ENCODE measurements at places on chromosomes 4 and X. TPM values are rescaled to one million over a fixed set of nuclear protein-coding genes. Genes with fewer than 3 reads are reported as not detected.

- no peaks in the 10 kb centered on the region for H3K27me3 ChIP-seq
- no peak overlapping the region for H3K4me3 ChIP-seq
- H3K27ac ChIP-seq, result no peak overlapping the region
- DNase-seq, result no peak
- H3K4me1 ChIP-seq, result no peaks in the 10 kb centered on the region
These were observed 55.4 kb downstream of the CLCN3 start for GRCh38 chr4:169675825-169676224.

DNA sequence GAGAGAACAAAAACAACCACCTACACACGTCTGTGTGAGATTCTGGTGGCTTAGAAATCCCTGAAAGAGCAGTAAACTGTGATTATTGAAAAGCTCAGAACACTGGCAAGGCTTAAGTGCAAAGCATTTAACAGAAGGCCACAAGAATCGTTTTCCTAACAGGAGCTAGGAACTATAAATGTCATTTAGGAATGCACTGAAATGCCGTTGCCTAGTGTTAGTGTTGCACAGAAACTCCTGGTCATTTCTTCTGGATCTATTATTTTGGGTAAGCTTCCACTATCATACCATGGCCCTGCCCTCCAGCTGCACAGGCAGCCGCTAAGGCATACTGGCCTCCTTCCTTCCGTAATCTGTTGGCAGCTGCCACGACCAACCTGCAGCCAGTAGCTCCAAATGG is 923.2 kb downstream of the NLGN4X start:
- DNase-seq, result no peak
- no peaks in the 10 kb centered on the region for H3K27me3 ChIP-seq
- no peaks in the 10 kb centered on the region for H3K4me1 ChIP-seq
- H3K27ac ChIP-seq, result no peak overlapping the region

DNA sequence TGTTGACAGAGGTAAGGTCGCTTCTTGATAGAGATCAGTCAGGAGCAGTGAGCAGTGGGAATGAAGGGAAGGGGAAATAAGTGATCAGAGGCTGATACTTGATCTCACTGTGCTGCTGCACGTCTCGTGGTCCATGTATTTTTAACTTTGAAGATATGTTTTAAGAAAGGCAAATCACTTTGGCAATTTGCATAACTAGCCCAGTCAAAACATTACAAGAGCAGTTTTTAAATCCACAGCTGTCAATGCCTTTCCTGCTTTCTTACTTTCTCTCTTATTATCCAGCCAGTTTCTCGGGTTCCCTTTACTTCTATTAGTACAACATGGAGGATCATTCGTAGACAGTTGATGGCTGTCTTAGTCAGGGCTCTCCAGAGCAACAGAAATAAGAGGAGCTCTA is 472.8 kb downstream of the TMA16 start:
- no peaks in the 10 kb centered on the region for H3K36me3 ChIP-seq
- no peak for DNase-seq
- H3K4me3 ChIP-seq, result no peak overlapping the region
- no peaks in the 10 kb centered on the region for H3K27me3 ChIP-seq
- no peaks in the 10 kb centered on the region for H3K4me1 ChIP-seq

GRCh38 chr4:60485276-60485675 is 714.9 kb upstream of the ADGRL3 start:
- H3K27me3 ChIP-seq, result no peaks in the 10 kb centered on the region
- H3K4me1 ChIP-seq, result no peaks in the 10 kb centered on the region
- H3K4me3 ChIP-seq, result no peak overlapping the region
- H3K27ac ChIP-seq, result no peak overlapping the region
- no peak for DNase-seq

DNA sequence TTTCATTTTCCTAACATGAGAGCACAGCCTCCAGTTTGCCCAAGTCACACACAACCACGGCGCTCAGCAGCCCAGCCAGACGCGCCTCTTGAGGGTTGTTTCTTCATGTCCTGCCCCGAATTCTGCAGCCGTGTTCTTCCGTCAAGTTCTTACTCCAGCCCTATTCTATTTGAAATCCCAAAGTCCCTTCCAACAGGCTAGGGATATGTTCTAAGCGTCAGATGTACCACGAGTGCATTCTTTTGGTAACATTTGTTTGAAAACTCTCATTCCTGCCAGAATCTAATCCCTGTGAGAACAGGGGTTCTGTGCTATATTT is 23.1 kb downstream of the ACSL1 start:
- no peak overlapping the region for H3K4me3 ChIP-seq
- no peak for DNase-seq
- no peak overlapping the region for H3K27ac ChIP-seq
- H3K36me3 ChIP-seq, result no peaks in the 10 kb centered on the region
- peaks cover 32% of the 10 kb centered on the region for H3K4me1 ChIP-seq
- no peaks in the 10 kb centered on the region for H3K27me3 ChIP-seq

DNA sequence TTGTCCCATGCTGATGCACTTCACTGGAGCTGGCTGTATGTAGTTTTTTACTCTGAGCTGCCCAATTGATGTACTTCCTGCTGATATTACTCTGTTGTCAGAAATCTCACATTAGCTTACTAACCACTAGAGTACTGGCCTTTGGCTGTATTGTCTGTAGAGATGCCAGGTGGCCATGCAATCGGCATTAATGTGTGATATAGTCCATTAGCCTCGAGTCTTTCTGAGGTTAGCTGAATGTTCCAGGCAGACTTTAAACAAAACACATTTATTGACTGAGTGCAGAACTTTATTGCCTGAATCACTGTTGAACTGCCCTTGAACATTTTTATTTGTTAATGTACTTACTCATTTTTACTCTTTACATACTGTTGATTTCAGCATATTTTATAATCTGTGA is 335.2 kb downstream of the PCDH10 start:
- H3K27me3 ChIP-seq, result no peaks in the 10 kb centered on the region
- H3K27ac ChIP-seq, result no peak overlapping the region
- no peak for DNase-seq

GRCh38 chr4:33739884-33740632 is 2504.3 kb downstream of the ARAP2 start:
- H3K4me1 ChIP-seq, result no peaks in the 10 kb centered on the region
- no peak for DNase-seq

DNA sequence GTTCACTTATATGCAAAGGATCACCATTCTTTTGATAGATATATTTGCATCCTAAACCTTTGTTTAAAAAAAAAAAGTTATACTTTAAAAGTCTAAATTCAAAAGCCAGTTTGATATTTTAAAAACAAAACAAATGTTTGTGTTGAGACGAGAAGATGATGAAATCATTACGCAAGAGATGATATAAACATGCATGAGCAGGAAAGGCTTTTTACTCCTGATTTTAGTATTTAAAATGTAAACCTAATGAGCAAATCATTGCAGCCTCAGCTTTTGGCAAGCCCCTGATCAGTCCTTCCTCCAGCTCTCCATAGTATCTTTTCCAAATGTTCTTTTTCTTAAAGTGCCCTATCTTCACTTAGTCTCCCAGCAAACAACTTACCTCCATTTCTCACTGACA is 115.6 kb downstream of the ARAP2 start:
- H3K36me3 ChIP-seq, result no peaks in the 10 kb centered on the region
- H3K27me3 ChIP-seq, result no peaks in the 10 kb centered on the region
- H3K4me1 ChIP-seq, result no peaks in the 10 kb centered on the region
- no peak overlapping the region for H3K27ac ChIP-seq
- no peak for DNase-seq

DNA sequence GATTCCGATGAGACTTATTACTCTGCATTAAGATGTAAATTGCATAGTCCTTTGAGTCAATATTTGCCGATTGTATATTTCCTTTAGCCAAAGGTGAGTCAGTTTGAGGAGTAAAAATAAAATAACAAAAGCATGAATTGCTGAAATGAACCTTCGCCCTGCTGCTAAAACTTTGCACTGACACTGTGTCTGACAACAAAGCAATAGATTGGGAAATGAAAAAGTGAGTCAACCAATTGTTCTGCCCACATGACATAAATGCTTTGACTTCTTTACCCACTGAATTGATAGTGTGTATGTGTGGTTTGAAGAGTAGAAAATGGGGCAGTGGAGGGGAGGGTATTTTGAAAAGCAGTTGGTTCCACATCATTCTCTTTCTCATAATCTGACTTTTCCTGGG is 88.4 kb upstream of the AFF2 start:
- no peak overlapping the region for H3K4me3 ChIP-seq
- H3K27me3 ChIP-seq, result no peaks in the 10 kb centered on the region
- no peaks in the 10 kb centered on the region for H3K4me1 ChIP-seq

DNA sequence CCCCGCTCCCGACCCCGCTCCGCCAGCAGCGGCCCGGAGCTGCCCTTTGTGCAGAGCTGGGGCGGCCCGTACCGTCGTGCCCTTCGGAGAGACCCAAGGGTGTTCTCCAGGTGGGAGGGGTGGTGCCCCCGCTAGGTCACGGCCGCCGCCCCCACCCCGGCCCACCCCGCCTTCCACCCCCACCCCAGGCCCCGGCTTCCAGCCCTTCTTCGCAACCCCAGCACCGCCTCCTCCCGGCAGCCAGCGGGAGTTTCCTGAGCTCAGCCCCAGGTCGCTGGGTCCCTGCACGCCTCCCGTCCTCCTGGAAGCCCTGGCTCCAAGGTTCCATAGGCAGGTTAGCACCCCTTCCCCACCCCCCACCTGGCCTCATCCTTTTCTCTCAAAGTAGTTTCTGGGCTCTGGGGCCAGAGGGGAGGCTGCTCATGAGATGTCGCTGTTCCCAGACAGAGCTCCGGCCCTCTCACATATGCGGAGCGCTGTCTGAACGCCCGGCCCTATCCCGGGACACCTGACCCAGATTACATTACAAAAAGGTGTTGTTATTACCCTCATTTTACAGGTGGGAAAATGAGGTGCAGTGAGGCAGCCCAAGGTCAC is 25.2 kb upstream of the FGFR3 start:
- no peak overlapping the region for H3K27ac ChIP-seq
- no peak for DNase-seq
- H3K4me1 ChIP-seq, result peaks cover 23% of the 10 kb centered on the region
- H3K27me3 ChIP-seq, result peaks cover 46% of the 10 kb centered on the region
- peak overlapping the region; percentile 38 for H3K4me3 ChIP-seq
- H3K36me3 ChIP-seq, result no peaks in the 10 kb centered on the region

GRCh38 chr4:147808447-147808846 is 76.6 kb downstream of the ARHGAP10 start:
- no peaks in the 10 kb centered on the region for H3K36me3 ChIP-seq
- no peak overlapping the region for H3K4me3 ChIP-seq
- no peak for DNase-seq
- H3K4me1 ChIP-seq, result no peaks in the 10 kb centered on the region
- H3K27me3 ChIP-seq, result no peaks in the 10 kb centered on the region
- no peak overlapping the region for H3K27ac ChIP-seq

DNA sequence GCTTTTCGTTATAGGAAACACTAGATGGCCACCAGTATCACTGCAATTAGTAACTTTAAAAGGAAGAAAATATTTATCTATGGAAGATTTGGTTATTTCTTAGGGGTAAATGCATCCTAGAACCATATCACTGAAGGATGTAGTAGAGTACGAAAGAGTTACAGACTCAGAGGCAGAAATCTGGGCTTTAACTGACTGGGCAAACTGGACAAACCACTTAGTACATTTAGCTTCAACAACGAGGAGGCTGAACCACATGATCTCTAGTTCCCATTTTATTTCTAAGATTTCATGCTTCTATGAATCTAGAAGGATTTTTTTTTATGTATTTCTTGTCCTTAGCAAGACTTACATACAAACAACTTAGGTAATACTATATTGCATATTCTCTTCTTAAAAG is 93.0 kb downstream of the SMARCA5 start:
- H3K27ac ChIP-seq, result no peak overlapping the region
- H3K27me3 ChIP-seq, result no peaks in the 10 kb centered on the region
- no peak for DNase-seq
- H3K4me1 ChIP-seq, result no peaks in the 10 kb centered on the region
- H3K36me3 ChIP-seq, result no peaks in the 10 kb centered on the region

GRCh38 chr4:136810626-136811025 is 721.7 kb downstream of the PCDH18 start:
- no peaks in the 10 kb centered on the region for H3K4me1 ChIP-seq
- no peak overlapping the region for H3K27ac ChIP-seq
- no peaks in the 10 kb centered on the region for H3K27me3 ChIP-seq
- H3K4me3 ChIP-seq, result no peak overlapping the region
- no peaks in the 10 kb centered on the region for H3K36me3 ChIP-seq

- H3K4me1 ChIP-seq, result no peaks in the 10 kb centered on the region
- no peak overlapping the region for H3K4me3 ChIP-seq
- H3K27ac ChIP-seq, result no peak overlapping the region
These were observed 325.0 kb downstream of the PDHA2 start for GRCh38 chr4:96164814-96165351.

Gene PYURF
- total RNA-seq, result 127 TPM

Gene NAP1L2
- 6.1 TPM for total RNA-seq

Gene GPC3
- 5.7 TPM for total RNA-seq

Gene PTTG2
- total RNA-seq, result 6.9 TPM

Gene SPARCL1
- 1,005 TPM for total RNA-seq

Gene GLRA2
- total RNA-seq, result not detected

Gene TLR6
- 2.5 TPM for total RNA-seq

Data from sigmoid colon (tissue), 7 donors.